Suprapubic skin (tissue), 4 donors: ENCODE measurements at places on chromosomes 6 and 20. TPM values are rescaled to one million over a fixed set of nuclear protein-coding genes. Genes with fewer than 3 reads are reported as not detected.
A peak's percentile ranks its signal among the peaks of the same experiment; 100 is the strongest.

- H3K4me3 ChIP-seq = no peak overlapping the region
- H3K27ac ChIP-seq = peak overlapping the region; percentile 41
- no peak for DNase-seq
- no peaks in the 10 kb centered on the region for H3K27me3 ChIP-seq
Measured at GRCh38 chr20:11301699-11302098, 616.0 kb upstream of the BTBD3 start.

- H3K4me1 ChIP-seq = no peaks in the 10 kb centered on the region
- H3K36me3 ChIP-seq = no peaks in the 10 kb centered on the region
- H3K27ac ChIP-seq = no peak overlapping the region
- no peaks in the 10 kb centered on the region for H3K27me3 ChIP-seq
- no peak for DNase-seq
Measured at GRCh38 chr6:92763274-92763584, 656.1 kb downstream of the EPHA7 start.

- no peak overlapping the region for H3K4me3 ChIP-seq
- no peak overlapping the region for H3K27ac ChIP-seq
- H3K4me1 ChIP-seq = no peaks in the 10 kb centered on the region
- no peak for DNase-seq
- H3K27me3 ChIP-seq = no peaks in the 10 kb centered on the region
Measured at GRCh38 chr20:44666066-44666465, 14.6 kb upstream of the ADA start.

GRCh38 chr6:155980768-155981079, 525.1 kb upstream of the NOX3 start:
- no peaks in the 10 kb centered on the region for H3K27me3 ChIP-seq
- H3K4me1 ChIP-seq = peaks cover 9% of the 10 kb centered on the region
- H3K36me3 ChIP-seq = no peaks in the 10 kb centered on the region
- no peak for DNase-seq
- H3K27ac ChIP-seq = no peak overlapping the region
- H3K4me3 ChIP-seq = no peak overlapping the region

DNA sequence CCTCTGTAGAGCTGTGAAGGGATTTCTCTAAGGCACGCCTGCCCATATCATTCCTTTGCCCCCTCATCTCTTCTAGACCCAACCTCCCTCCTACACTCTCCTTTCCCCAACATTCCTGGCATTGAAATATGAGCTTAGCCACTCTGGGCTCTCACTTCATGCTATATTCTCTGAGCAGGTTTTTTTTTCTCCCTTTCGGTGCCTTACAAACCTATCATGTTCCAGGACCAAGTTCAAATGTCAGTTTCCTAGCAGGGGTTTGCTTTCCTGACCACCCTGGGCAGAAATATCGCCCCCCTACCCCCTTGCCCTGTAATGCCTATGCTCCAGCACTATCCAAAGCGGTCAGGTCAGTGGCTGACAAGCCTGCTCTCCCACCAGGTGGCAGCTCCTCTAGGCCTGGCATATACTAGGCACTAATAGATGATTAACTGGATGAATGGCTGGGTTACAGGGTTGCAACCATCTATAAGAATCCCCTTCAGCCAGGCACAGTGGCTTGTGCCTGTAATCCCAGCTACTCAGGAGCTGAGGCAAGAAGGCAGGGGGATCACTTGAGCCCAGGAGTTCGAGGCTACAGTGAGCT, 25.7 kb upstream of the AAR2 start:
- H3K27me3 ChIP-seq = no peaks in the 10 kb centered on the region
- no peaks in the 10 kb centered on the region for H3K4me1 ChIP-seq
- DNase-seq = no peak
- H3K27ac ChIP-seq = no peak overlapping the region
- no peak overlapping the region for H3K4me3 ChIP-seq

GRCh38 chr20:49344975-49345374, 67.1 kb upstream of the ZNFX1 start:
- H3K36me3 ChIP-seq = no peaks in the 10 kb centered on the region
- H3K27me3 ChIP-seq = no peaks in the 10 kb centered on the region
- no peak overlapping the region for H3K4me3 ChIP-seq
- H3K27ac ChIP-seq = peak overlapping the region; percentile 83

DNA sequence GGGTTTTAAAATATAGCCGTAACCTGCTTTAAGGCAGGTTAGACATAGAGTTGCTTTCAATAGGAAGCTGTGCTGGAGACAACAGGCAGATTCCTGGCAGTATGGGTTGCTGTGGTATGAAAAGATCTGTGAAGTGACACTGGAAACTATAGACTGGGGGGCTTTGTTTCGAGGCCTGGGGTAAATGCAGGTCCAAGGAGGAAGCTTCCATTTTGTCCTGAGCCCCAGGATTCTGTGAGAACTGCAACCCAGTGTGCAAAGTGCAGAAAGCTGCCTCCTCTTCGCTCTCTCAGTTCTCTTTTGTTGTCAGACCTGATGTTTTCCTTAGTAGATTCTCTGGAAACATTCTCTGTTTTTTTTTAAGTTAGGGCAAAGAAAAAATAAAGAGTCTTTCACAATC, 86.9 kb downstream of the LYRM4 start:
- no peak overlapping the region for H3K27ac ChIP-seq
- H3K4me1 ChIP-seq = peaks cover 4% of the 10 kb centered on the region
- no peaks in the 10 kb centered on the region for H3K27me3 ChIP-seq
- H3K36me3 ChIP-seq = no peaks in the 10 kb centered on the region
- no peak for DNase-seq

DNA sequence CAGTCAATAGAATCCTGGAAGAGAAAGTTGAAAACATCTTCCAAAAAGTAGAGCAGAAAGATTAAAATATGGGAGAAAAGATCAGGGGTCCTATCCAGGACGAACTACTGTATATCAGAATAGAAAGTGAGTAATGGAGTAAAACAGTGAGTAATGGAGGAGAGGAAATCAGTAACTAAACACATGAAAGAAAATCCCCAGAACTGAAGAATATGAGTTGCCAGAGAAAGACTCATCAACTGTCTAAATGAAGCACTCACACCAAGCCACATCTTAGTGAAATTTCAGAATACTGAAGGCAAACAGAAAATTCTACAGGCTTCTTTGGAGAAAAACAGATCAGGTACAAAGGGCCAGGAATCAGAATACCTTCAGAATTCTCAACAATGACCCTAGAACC, 14.9 kb downstream of the IL17A start:
- H3K36me3 ChIP-seq = no peaks in the 10 kb centered on the region
- DNase-seq = no peak
- H3K27ac ChIP-seq = no peak overlapping the region
- no peaks in the 10 kb centered on the region for H3K4me1 ChIP-seq
- no peaks in the 10 kb centered on the region for H3K27me3 ChIP-seq

DNA sequence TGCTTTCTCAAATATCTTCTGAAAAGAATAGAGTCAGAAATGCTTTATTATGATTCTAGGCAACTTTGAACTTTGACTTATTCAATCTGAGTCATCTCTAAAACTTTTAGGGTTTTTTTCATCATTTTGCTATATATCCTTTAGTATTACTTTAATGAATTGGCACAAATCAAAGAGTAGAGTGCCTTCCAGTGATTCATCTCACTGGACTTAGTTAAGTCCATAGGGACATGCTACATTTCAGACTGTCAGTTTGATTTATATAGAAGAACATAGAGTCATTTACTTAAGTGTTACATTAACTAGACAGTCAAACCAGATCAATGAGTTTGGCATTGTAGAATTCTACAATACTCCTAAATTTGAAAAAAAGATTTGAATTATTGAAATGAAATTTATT, 1235.7 kb upstream of the MAP3K7 start:
- no peaks in the 10 kb centered on the region for H3K36me3 ChIP-seq
- no peaks in the 10 kb centered on the region for H3K4me1 ChIP-seq
- H3K27ac ChIP-seq = no peak overlapping the region
- H3K4me3 ChIP-seq = no peak overlapping the region

GRCh38 chr20:1941226-1941625, 46.0 kb downstream of the SIRPA start:
- H3K27ac ChIP-seq = no peak overlapping the region
- peaks cover 20% of the 10 kb centered on the region for H3K36me3 ChIP-seq
- H3K27me3 ChIP-seq = no peaks in the 10 kb centered on the region
- DNase-seq = no peak

DNA sequence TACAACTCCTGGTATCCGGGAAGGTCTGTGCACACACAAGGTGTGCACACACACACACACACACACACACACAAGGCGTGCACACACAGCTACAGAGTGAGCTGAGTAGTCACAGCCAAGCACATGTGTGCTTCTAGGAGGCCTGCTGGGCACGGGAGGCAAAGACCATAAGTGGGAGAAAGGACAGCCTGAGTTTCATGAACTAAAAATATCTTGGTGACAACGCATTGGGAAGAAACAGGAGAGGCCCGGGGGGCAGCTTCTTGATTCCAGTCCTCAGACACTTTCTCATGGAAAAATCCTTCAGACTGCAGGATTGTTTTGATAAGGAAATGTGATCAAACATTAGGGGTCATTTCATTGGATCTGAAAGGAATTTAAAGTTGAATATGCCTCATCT, 2.6 kb downstream of the TRAF3IP2 start:
- peaks cover 69% of the 10 kb centered on the region for H3K4me1 ChIP-seq
- DNase-seq = no peak
- H3K36me3 ChIP-seq = no peaks in the 10 kb centered on the region
- H3K27ac ChIP-seq = peak overlapping the region; percentile 98
- peak overlapping the region; percentile 59 for H3K4me3 ChIP-seq
- H3K27me3 ChIP-seq = no peaks in the 10 kb centered on the region

GRCh38 chr6:80544976-80545722, 438.7 kb downstream of the BCKDHB start:
- no peak overlapping the region for H3K27ac ChIP-seq
- H3K36me3 ChIP-seq = no peaks in the 10 kb centered on the region
- DNase-seq = no peak
- H3K4me3 ChIP-seq = no peak overlapping the region
- no peaks in the 10 kb centered on the region for H3K27me3 ChIP-seq

GRCh38 chr20:24987873-24988835, 4.4 kb downstream of the APMAP start:
- H3K27ac ChIP-seq = no peak overlapping the region
- DNase-seq = no peak
- peaks cover 22% of the 10 kb centered on the region for H3K4me1 ChIP-seq
- H3K4me3 ChIP-seq = no peak overlapping the region

DNA sequence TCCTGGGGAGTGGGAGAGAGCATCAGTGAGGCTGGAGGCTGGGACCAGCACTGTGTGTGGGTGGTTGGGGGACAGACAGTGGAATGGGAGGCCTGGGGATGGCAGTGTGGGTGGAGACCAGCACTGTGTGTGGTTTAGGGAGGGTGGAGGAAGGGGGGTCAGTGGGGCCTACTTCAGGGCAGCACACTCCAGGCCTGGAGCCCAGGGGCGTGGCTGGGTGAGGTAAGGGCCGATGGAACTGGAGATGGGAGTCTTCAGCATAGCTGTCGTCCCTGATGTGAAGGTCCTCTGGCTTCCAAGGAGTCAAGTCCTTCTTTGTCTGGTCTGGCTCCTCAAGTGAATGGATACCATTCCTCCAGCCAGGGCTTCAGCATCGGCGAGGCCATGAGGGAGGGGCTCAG, 18.6 kb downstream of the KCNK17 start:
- H3K4me1 ChIP-seq = no peaks in the 10 kb centered on the region
- no peak overlapping the region for H3K4me3 ChIP-seq
- no peaks in the 10 kb centered on the region for H3K36me3 ChIP-seq

DNA sequence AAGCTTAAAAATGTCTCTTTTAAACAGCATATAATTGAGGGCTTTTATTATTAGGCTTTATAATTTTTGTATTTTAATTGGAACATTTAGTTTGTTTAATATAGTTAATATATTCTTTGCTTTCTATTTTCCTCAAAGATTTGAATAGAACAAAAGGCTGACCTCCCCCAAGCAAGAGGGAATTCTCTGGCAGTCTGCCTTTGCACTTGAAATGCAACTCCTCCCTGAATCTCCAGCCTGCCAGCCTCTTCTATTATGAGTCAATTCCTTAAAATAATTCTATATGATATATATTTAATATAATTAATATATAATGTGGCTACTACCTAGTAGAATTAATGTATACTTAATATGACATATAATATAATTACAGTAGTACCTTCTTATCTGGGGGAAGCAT, 69.2 kb downstream of the PTPRA start:
- H3K27ac ChIP-seq = no peak overlapping the region
- no peak overlapping the region for H3K4me3 ChIP-seq
- peaks cover 2% of the 10 kb centered on the region for H3K36me3 ChIP-seq

DNA sequence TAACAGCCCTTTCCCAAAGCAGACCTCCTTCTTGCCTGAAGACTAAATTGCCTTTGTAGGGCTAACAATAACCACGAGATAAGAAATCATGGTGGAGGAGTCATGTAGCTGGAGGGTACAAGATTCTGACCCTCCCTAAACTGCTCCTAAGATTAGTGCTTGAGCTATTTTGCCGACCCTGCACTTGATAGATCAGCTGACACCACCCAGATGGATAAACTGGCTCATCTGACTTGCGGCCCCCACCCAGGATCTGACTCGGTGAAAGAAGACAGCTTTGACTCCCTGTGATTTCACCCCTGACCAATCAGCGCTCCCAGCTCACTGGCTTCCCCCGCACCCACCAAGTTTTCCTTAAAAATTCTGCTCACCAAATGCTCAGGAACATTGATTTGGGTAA, 57.6 kb upstream of the UNC93A start:
- no peaks in the 10 kb centered on the region for H3K36me3 ChIP-seq
- H3K27me3 ChIP-seq = peaks cover 40% of the 10 kb centered on the region
- H3K4me1 ChIP-seq = no peaks in the 10 kb centered on the region
- H3K4me3 ChIP-seq = no peak overlapping the region

- peak; percentile 97 for DNase-seq
- H3K4me1 ChIP-seq = peaks cover 73% of the 10 kb centered on the region
- peaks cover 3% of the 10 kb centered on the region for H3K36me3 ChIP-seq
- no peak overlapping the region for H3K4me3 ChIP-seq
Measured at GRCh38 chr6:111591370-111591900, 14.2 kb downstream of the TRAF3IP2 start.

DNA sequence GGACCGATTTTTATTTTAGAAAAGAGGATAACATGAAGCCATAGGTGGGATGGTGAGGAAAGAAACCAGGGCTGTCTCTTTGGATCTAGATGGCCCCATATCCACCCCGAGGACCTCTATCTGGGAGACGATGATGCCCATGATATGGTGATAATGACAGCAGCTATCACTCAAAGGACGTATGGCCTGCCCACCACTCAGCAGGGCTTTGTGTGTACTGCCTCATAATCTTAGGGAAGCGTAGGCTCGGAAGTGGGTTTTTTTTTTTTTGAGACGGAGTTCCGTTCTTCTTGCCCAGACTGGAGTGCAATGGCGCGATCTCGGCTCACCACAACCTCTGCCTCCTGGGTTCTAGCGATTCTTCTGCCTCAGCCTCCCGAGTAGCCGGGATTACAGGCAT, 8.2 kb upstream of the TAF8 start:
- no peak overlapping the region for H3K4me3 ChIP-seq
- DNase-seq = no peak
- no peak overlapping the region for H3K27ac ChIP-seq
- H3K36me3 ChIP-seq = peaks cover 6% of the 10 kb centered on the region
- H3K27me3 ChIP-seq = no peaks in the 10 kb centered on the region
- H3K4me1 ChIP-seq = peaks cover 55% of the 10 kb centered on the region

The ENTPD6 gene
- total RNA-seq = 33.8 TPM

The TOMM34 gene
- 14.4 TPM for total RNA-seq

The OSBPL2 gene
- total RNA-seq = 132 TPM

The SLC35B2 gene
- total RNA-seq = 26.2 TPM

The HLA-DQA1 gene
- 8.6 TPM for total RNA-seq

The EEF1A2 gene
- 12.0 TPM for total RNA-seq
